Activated naive CD8-positive, alpha-beta T cell treated with anti-CD3 and anti-CD28 coated beads for 36 hours (primary cell): ENCODE measurements at places on chromosomes 7 and 10. TPM values are rescaled to one million over a fixed set of nuclear protein-coding genes. Genes with fewer than 3 reads are reported as not detected.
A peak's percentile ranks its signal among the peaks of the same experiment; 100 is the strongest.

GRCh38 chr7:50359995-50360925 is 55.7 kb downstream of the IKZF1 start:
- no peaks in the 10 kb centered on the region for H3K27me3 ChIP-seq
- H3K36me3 ChIP-seq: peaks cover 88% of the 10 kb centered on the region
- H3K4me3 ChIP-seq: peak overlapping the region; percentile 68
- peak; percentile 83 for DNase-seq
- peak overlapping the region; percentile 98 for H3K27ac ChIP-seq

Gene HSPA12A
- total RNA-seq: 0.06 TPM

GRCh38 chr7:145543242-145543641 is 573.4 kb upstream of the CNTNAP2 start:
- DNase-seq: no peak
- H3K4me1 ChIP-seq: no peaks in the 10 kb centered on the region
- H3K36me3 ChIP-seq: no peaks in the 10 kb centered on the region
- H3K4me3 ChIP-seq: no peak overlapping the region

DNA sequence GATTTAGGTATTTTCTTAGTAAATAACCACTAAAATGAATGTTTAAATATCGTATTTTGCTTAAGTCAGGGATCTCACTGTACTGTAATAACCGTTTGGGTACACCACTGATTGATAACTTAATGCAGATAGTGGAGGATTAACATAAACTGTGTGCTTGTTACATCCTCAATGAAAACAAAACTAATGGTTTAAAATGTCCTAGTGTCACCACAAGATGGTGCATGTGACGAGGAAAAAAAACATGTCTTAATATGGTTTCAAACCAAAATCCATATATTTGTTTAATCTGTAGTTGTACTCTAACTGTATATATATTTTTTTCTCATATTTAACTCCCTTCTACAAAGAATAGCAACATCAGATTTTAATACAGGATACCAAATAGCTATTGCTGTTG is 19.2 kb downstream of the ARMC10 start:
- no peaks in the 10 kb centered on the region for H3K4me1 ChIP-seq
- H3K4me3 ChIP-seq: no peak overlapping the region
- no peak overlapping the region for H3K27ac ChIP-seq
- H3K36me3 ChIP-seq: peaks cover 26% of the 10 kb centered on the region
- H3K27me3 ChIP-seq: no peaks in the 10 kb centered on the region

Gene FAS
- 33.4 TPM for total RNA-seq

Gene ENO4
- total RNA-seq: not detected

- no peaks in the 10 kb centered on the region for H3K4me1 ChIP-seq
- H3K27me3 ChIP-seq: no peaks in the 10 kb centered on the region
Observed at GRCh38 chr7:45712872-45713668, 138.9 kb downstream of the ADCY1 start.

DNA sequence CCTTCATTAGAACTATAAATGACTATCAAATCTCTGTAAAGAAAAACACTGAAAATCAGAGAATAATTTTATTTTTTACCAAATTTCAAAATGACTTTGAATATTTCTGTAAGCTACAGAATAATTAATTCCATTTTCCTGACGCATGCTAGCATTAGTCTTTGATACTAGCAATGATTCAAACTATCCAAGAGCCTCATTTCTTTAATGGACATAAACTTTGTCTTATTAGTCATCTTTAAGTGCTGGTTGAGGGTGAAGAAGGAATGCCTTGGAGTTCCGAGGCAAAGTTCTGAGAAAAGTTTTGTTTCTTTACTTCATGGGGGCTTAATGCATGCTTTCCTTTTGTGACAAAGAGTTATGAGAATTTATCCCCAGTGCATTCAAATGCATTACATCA is 137.3 kb downstream of the AGMO start:
- H3K4me3 ChIP-seq: no peak overlapping the region
- H3K36me3 ChIP-seq: no peaks in the 10 kb centered on the region
- no peak overlapping the region for H3K27ac ChIP-seq

DNA sequence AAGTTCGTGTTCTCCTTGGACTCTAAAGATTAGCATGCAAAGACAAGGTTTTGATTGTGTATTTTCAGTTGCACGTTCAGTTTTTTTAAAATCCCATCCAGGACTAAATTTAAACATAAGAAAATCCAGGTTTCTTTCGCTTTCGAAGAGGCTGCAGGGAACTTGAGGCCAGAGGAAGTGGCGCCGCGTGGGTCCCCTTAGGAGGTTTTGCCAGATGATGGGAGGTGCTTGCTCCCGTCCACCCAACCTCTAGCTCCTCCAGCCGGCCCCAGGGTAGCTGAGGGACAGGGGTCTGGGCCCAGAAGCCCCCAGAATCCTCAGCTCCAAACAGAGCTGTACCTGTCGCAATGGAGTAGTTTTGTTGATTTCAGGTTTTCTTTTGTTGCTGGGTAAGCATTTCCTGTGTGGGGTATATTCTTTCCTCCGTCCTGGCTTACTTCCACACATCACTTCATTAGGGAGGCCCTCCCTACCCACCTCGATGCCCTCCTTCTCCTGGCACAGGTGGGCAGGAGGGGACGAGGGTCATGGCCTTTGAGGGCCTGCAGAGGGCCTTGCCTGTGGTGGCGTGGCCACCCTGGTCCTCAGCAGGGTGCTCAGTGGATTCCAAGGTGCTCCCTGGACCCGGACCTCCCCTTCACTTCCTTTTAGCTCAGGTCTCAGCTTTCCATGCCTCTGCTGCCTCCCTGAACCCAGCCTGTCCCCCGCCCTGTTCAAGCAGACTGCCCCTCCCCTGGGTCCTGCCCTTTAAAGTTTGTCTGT is 32.6 kb downstream of the LHPP start:
- H3K36me3 ChIP-seq: peaks cover 2% of the 10 kb centered on the region
- peak overlapping the region; percentile 84 for H3K27ac ChIP-seq
- peaks cover 12% of the 10 kb centered on the region for H3K4me1 ChIP-seq
- DNase-seq: no peak
- no peaks in the 10 kb centered on the region for H3K27me3 ChIP-seq

GRCh38 chr7:111147708-111148533 is 57.0 kb downstream of the LRRN3 start:
- no peak overlapping the region for H3K27ac ChIP-seq
- H3K36me3 ChIP-seq: peaks cover 8% of the 10 kb centered on the region
- no peak for DNase-seq
- no peaks in the 10 kb centered on the region for H3K27me3 ChIP-seq
